ENCODE measurements at places on chromosomes 13 and 19.

GRCh38 chr13:35865341-35866240 lies 265.6 kb downstream of the DCLK1 start:
- DNase-seq: no peak

DNA sequence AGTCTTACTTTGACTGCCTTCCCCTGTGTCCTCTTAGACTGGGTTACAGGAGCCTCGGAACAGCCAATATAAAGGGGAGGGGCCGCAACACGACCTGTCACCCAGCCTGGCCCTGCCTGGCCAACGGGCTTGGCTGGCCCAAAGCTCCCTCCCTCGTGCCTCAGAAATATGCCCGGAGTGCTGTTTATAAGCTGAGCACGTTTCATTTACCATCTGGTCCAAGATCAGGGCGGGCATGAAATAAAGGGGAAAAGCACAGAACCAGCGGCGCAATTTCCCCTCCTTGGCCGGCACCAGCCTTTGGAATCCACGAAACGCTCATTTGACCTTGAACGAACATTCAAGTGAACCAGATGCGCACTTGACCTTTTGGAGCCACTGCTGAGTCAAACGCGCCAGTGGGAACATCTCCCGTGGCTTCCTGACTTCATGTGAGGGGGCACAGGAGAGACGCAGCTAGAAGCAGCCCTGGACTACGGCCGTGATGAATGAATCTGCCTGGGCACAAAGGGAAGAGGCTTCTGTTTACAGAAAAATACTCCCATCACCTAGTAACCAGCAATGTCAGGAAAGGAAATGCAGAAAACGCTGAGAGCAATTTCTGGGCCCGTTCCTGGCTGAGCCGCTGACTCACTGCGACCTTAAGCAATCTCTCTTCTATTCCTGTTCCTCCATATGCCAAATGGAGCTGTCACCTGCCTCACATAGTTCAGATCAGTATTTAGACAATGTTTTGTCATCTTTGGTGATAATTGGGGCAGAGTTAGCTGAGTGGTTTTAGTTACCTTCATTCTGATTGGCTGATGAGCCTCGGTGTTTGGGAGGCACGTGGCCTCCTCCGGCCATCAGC lies 53.3 kb downstream of the RFX2 start:
- DNase-seq: no peak

DNA sequence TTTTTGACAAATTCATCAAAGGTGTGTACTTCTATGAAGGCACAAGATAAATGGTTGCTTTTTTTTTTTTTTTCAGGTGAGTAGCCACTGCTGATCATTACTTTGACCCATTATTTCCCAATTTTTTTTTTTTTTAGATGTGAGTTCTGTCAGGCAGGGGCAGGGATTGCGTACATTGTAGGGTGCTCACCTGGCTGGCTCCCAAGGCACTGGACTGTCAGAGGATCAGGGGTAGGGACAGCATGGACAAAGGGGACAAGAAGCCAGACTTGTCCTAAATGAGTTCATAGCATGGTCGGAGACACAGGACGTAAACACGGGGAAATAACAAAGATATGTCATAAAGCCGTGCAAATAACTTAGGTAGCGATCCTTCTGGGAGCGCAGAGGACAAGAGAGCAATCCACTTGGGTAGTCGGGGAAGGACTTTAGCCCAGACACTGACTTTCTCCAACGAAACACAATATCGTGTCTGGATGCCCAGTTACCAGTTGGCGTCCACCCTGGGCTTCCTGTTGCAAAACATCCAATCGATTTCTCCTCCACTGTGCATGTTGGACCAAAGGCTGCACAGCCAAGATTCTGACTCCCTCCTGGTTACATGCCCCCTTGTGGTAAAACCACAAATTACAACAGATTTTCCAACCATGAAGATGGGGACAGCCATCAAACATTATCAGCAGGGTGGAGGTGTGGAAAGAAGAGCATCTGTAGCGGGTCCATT lies 27.5 kb upstream of the KATNAL1 start:
- DNase-seq: no peak

DNA sequence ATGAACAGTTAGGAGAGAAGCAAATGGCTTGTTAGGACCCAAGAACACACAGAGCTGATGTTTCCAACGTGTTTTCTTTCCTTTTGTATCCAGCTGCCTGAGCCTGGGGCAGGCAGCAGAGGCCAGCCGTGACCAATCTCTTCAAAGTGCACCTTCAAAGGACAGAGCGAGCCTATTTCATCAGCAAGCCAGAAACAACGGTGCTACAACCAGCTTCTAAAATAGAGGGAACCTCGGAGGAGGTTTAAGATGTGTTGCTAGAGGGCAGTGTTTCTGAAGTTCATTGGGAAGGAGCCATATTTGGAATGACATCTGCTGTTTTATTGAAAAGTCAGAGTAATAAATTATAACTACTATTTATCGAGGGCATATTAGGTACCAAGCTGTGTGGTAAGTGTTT lies 56.2 kb upstream of the RFC3 start:
- DNase-seq: no peak

- peak; percentile 20 for DNase-seq
These were observed 467 bp downstream of the LAMP1 start for GRCh38 chr13:113297370-113298042.

GRCh38 chr19:49056101-49056901 lies 1.2 kb downstream of the CGB7 start:
- peak; percentile 32 for DNase-seq

GRCh38 chr13:44237881-44238421 lies 135.7 kb upstream of the SERP2 start:
- no peak for DNase-seq

- DNase-seq: no peak
These were observed 1.8 kb downstream of the LRG1 start for GRCh38 chr19:4537953-4538600.

DNA sequence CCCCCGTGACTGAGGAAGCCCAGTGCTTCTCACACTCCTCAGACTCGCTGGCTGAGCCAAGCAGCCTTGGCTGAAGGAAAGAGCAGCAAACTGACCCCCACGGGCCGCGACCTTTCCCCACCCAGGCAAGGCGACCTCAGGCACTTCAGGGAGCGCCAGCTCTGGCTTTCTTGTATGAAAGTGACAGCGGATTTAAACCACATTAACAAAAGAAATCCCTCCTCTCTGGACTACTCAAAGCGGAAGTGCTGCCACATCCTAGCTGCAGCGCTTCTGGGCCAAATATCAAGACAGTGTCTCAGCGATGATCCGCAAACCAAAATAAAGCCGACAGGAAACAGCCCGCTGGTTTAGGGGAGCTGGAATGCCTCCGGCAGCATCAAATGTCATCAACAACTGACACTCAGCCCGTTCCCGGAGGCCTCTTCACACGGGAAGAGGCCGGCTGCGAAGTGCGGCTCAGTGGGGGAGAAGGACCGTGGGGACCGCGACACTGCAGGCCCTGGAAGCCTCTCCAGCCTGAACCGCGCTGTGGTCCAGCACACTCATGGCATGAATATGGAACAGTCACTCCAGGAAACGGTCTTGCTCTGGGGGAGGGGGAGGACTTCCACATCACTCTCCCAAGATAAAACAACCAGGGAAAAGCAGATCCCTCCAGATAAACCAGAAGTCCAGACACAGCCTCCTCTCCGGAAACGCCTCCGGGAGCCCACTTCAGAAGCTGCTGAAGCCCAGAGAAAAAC lies 1.4 kb downstream of the RASA3 start:
- no peak for DNase-seq

- peak; percentile 52 for DNase-seq
These were observed 5.7 kb upstream of the MRPS31 start for GRCh38 chr13:40776681-40777165.

GRCh38 chr13:41463838-41464602 lies 6.7 kb downstream of the RGCC start:
- peak; percentile 36 for DNase-seq

GRCh38 chr19:42149447-42150202 lies 17.4 kb upstream of the POU2F2 start:
- no peak for DNase-seq

Data from activated T-cell treated with anti-CD3 and anti-CD28 coated beads for 1 hour (primary cell).